NCI-H1092 treated with DMSO at 0.1 percent for 48 hours (cell line): ENCODE measurements at places on chromosomes 6 and 20.

DNA sequence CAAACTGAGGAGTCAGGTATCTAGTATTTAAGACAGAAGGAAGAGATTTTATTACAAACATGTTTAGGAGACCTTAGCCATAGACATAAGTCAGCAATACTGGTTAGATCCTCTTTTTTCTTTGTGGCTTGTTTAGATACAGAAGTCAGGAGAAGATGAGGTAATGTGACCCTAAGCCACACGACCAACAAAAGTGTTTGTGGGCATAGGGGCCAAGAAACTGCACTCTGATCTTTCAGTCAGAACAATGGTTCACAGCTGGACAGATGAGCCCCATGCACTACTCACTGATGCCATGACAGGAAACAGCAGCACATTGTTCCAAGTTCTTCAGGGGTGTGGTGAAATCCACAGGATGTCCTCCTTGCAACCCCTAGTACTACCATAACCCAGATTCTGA lies 238.5 kb upstream of the RAB32 start:
- no peak for DNase-seq

DNA sequence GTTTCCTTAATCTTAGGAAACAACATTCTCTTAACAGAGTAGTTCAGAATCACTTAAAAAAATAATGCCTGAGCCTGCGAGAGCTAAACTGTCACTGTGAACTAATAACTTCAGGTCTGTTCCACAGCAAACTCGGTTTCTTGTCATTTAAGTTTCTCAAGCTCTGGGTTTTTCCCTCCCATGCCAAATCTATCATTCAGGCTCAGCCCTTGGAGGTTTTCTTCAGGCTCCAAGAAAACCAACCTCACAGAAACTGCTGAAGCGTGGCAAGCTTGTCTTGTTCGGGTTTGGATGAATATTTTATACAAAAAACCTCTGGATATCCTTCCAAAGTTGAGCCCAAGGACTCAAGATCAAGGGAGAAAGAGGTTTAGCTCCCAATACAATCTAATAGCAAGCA lies 99.7 kb upstream of the SNX9 start:
- no peak for DNase-seq

DNA sequence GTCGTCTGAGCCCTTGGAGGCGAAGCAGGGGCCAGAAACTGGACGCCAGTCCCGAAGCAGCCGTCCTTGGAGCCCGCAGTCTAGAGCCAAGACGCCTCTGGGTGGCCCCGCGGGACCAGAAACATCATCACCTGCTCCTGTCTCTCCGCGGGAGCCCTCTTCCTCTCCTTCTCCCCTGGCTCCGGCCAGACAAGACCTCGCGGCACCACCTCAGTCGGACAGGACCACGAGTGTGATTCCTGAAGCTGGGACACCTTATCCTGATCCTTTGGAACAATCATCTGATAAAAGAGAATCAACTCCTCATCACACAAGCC lies 416 bp downstream of the RSPH4A start:
- no peak for DNase-seq

- no peak for DNase-seq
Observed at GRCh38 chr6:34489207-34489805, 23.4 kb downstream of the PACSIN1 start.

DNA sequence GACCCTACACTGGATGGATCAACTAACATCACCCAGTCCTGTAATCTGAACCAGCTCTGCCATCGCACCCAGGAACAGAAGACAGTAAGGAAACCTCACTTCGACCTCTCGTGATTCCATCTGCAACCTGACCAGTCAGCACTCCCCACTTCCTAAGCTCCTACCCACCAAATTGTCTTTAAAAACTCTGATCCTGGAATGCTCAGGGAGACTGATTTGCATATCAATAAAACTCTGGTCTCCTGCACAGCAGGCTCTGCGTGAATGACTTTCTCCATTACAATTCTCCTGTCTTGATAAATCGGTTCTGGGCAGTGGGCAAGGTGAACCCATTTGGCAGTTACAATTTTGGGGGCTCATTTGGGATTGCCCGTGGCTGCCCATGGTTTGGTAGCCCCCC lies 18.3 kb upstream of the AGPAT4 start:
- no peak for DNase-seq

- no peak for DNase-seq
Observed at GRCh38 chr6:134288538-134289203, 29.2 kb downstream of the SGK1 start.

GRCh38 chr20:8194721-8195120 lies 62.7 kb downstream of the PLCB1 start:
- DNase-seq = no peak
